ENCODE measurements at places on chromosomes 4 and X. TPM values are rescaled to one million over a fixed set of nuclear protein-coding genes. Genes with fewer than 3 reads are reported as not detected.

DNA sequence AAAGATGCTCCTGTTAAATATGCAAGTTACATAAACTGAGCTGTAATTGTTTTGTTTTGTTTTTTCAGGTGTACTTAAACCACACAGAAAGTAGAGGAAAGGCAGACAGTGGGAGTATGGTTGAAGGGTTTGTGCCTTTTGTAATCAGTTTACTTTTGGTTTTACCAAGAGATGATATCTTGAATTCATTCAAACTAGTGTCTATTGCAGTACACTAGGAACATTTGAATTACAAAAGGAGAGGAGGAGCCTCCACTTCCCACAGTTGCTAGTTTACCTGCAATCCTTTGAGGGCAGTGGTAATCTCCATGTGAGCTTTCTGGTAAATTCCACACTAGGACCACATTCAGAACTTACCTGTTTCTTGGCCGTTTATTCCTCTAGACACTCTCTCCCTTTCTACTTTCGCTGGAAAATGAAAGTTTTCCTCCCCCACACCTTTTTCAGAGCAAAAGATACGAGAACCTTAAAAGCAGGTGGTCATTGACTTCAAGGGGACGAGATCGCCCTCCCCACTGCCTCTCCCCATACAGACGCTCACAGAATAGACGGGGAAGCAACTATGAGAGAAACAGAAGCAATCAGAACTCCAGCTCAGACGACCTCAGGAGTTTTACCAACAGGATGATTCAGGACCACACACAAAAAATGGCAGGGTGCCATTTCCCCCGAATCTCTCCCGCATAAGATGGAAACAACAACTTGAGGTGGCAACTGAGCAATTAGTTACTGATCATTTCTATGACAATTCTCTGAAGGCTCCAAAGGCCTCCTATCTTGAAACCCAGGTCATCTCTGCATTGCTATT lies 3.3 kb downstream of the RBM47 start:
- H3K36me3 ChIP-seq = no peaks in the 10 kb centered on the region
- peaks cover 2% of the 10 kb centered on the region for H3K27me3 ChIP-seq
- no peaks in the 10 kb centered on the region for H3K4me1 ChIP-seq
- H3K4me3 ChIP-seq = no peak overlapping the region

Gene UGT2B7
- not detected for total RNA-seq

Gene ADAM29
- total RNA-seq = not detected

DNA sequence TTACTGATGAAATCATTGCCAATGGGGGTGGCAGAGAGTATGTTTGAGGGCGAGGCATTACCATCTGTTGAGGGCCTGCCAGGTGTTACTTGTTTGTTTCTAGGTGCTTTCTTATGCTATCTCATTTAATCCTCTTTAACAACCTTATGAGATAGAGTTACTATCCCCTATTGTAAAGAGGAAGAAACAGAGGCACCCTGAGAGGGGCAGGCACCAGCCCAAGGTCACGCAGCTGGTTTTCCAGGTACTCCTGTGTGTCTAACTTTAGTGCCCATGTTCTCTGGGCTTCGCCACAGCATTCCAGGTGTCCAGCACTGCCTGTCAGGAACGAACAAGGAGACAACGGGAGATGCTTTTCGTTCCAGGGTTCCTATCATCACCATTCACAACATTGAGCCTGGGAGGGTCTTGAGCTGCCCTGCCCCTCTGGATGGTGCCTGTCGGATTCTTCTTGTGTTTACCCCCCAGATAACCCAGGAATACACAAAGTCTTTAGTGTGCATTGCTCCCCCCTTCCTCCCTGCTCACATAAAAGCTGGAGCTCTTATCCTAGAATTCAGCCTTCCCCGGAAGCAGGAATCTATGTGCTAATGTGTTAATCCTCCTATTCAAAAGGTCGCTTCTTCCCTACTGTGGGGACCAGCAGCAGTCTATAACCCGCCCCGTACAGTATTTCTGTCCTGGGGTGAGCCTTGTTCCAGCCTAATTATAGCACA lies 24.9 kb upstream of the GPC4 start:
- H3K27ac ChIP-seq = no peak overlapping the region
- H3K36me3 ChIP-seq = no peaks in the 10 kb centered on the region
- H3K4me3 ChIP-seq = no peak overlapping the region
- no peaks in the 10 kb centered on the region for H3K27me3 ChIP-seq

Gene ASB12
- total RNA-seq = 0.45 TPM

Gene MAGEA4
- total RNA-seq = not detected

Gene EXOC1L
- not detected for total RNA-seq

DNA sequence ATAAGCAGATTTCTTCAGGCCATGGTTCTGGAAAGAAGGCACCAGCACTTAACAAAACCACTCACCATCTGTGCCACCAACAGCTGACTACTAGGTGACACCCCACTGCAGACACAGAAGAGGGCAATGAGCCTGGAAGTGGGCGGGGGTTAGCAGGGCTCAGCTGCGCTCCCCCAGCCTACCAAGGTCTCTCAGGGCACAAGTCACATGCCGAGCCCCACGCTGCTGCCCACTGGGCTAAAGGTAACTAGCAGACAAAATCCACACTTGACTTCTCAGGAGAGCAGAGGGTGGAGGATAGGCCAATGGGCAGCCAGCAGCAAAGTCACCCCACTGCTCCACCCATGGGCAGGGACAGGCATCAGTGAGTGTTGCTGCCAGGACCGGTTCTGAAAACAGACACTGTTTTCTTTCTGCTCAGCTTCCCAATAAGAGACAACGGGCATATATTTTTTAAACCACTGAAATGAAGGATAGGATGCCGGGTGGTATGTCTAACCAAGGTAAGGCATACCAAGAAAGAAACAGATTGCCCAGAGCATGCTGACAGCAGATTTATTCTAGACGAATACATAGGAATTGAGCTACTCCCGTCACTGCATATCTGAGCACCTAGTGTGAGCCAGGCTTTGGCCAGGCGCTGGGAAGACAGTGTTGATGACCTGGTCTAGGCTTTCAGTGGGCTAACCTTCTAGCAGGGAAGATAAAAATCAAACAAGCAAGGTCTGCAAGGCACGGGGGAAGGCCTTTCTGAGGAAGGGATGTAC lies 20.1 kb downstream of the ACSL1 start:
- no peaks in the 10 kb centered on the region for H3K36me3 ChIP-seq
- no peak overlapping the region for H3K4me3 ChIP-seq
- peaks cover 4% of the 10 kb centered on the region for H3K4me1 ChIP-seq
- no peak for DNase-seq
- H3K27ac ChIP-seq = no peak overlapping the region

DNA sequence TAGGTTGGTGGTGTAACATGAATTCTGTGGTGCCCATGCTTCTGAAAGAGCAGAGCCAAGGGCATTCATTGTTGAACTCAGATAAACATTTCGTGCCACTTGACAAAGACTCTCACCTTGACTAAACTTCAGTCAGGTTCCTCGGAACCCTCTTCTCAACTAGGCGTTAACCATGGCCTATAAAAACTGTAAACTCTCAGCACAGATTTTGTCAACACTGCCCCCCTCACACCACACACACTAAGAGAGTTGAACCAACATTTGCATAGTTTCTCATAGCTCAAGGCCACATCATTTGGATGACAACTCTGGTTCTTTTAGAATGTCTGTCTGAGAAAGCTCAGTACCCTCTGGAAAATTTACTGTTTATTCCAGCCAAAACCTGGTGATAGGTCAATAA lies 28.1 kb downstream of the CASP6 start:
- no peaks in the 10 kb centered on the region for H3K36me3 ChIP-seq
- no peaks in the 10 kb centered on the region for H3K27me3 ChIP-seq
- no peak overlapping the region for H3K4me3 ChIP-seq
- no peaks in the 10 kb centered on the region for H3K4me1 ChIP-seq
- no peak for DNase-seq

- DNase-seq = no peak
- H3K27me3 ChIP-seq = no peaks in the 10 kb centered on the region
- no peaks in the 10 kb centered on the region for H3K4me1 ChIP-seq
Measured at GRCh38 chr4:94595013-94595412, 143.3 kb downstream of the PDLIM5 start.

Gene GAGE12E
- not detected for total RNA-seq

Gene MTNR1A
- not detected for total RNA-seq

Gene EPHA5
- total RNA-seq = 0.10 TPM
